ENCODE measurements at places on chromosomes 7 and 10.

- no peak for DNase-seq
Observed at GRCh38 chr7:70143075-70144044, 545.1 kb downstream of the AUTS2 start.

GRCh38 chr7:134625550-134625949 is 21.1 kb upstream of the BPGM start:
- DNase-seq: no peak

GRCh38 chr10:99740260-99740659 is 8.2 kb downstream of the CUTC start:
- no peak for DNase-seq

DNA sequence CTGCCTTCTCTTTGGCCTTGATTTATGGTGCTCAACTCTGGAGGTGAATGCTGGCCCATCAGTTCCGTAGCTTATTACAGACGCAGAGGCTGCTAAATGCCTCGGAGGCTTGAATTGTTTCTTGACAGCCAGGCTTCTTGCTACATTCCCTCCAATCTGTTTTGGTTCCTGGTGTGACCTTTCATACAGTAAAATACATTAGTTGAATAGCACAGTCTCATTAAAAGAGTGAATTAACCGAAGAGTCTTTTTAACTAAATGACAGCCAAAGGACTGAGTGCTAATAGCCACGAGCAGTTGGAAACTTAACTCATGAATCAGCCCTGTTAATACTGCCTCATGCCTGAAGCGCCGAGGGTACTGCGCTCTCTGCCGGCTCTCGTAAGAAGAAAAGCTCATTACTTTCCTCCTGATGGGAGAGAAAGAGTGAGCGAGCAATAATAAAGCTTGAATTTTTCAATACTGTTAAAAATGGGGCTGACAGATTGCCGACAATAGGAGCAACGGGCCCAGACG is 236.4 kb upstream of the GPR26 start:
- no peak for DNase-seq

All from GM20000 (cell line).